ENCODE measurements at places on chromosomes 4 and X.

DNA sequence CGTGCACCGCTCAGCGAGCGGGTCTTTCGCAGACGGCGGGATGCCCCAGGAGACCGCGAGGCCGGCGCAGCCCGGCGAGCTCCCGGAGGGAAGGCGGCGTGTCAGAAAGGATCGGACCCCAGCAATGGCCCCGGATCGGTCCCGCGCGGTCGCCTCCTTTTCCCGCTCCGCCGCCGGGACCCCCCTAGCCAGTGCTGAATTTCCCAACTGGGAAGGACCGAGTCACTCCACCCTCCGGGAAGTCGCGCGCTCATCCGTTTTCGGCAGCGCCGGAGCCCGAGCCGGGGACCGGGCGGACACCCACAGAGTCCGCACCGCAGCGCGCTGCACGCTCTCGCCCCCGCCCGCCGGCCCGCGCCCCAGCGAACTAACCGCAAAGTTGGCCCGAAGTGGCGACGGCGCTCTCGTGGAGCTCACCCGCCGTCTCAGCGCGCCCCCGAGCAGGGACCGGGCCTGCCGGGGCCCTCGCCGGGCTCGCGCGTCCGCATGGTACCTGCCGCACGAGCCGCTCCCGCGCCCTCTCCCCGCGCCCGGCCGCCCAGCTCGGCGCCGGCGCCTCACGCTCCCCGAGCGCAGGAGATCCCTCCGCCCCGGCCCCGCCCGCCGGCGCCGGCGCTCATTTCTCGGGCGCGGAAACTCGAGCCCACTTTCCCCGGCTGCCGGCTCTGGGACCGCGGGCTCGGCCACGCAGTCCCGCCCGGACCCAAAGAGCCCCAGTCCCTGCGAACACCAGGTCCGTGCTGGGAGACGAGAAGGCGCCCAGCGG, at the start of gene FAT1:
TSS of gene FAT1 (minus strand) at position 565 of the 766 bp plus-strand sequence. CDS start 14,029 bp downstream, outside the sequence.
- DNase-seq, result no peak

- no peak for DNase-seq
Measured at GRCh38 chrX:130831347-130831722, 71.7 kb downstream of the ENOX2 start.

- DNase-seq, result no peak
Measured at GRCh38 chr4:148141501-148141900, 300.7 kb downstream of the NR3C2 start.

GRCh38 chr4:96887857-96888256, 1048.0 kb downstream of the PDHA2 start:
- no peak for DNase-seq

DNA sequence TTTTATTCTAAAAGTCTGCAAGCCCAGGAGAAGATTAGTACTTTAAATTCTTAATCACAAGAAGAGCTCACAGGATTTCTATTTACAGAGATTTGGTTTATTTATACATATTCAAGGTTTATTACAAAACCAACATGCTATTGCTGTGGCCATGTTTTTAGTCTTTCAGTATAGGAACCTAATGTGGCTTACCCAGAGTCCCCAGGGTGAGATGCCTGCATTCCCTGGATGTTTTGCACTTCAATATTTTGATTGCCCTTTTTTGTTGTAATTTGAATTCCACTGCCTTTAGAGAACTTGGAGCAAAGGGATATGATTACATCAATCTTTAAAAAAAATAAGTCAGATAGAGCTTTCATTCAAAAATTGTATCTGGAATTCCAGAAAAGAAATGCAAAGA, 146.0 kb upstream of the FRMPD4 start:
- no peak for DNase-seq

GRCh38 chr4:10188400-10189004, 71.9 kb upstream of the WDR1 start:
- DNase-seq, result no peak

GRCh38 chr4:149884046-149884445, 68.4 kb upstream of the IQCM start:
- DNase-seq, result no peak

DNA sequence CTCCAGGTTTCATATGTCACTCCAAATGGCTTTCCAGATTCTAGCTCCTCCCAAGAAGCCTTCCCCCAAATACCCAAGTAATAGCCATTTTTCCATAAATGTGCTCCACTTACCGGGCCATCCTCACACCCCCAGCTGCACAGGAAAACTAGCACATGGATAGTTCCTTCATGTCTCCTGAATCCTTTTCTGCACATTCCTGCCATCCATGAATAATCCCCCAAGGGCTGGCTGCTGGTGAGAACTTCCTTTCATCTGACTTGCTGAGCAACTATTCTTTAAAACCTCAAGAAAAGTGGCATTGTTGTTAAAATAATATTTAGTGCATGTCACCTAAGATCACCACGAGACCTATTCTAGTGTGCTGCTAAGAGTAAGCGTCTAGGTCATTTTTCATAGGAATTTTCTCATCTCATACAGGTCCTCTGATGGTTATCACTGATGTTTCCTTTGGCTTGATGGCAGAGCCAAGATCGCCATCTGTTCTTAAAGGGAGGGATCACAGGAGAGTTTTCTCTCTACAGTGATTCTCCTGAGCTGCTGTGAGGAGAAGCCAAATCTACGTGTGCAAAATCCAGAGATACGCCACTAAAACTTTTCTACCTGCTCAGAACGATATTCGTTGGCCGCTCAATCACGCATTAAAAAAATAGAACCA, 71.3 kb downstream of the MAP3K15 start:
- DNase-seq, result no peak

GRCh38 chr4:148159793-148160192, 282.4 kb downstream of the NR3C2 start:
- no peak for DNase-seq

- DNase-seq, result no peak
Measured at GRCh38 chr4:102355748-102356147, 10.5 kb upstream of the SLC39A8 start.

DNA sequence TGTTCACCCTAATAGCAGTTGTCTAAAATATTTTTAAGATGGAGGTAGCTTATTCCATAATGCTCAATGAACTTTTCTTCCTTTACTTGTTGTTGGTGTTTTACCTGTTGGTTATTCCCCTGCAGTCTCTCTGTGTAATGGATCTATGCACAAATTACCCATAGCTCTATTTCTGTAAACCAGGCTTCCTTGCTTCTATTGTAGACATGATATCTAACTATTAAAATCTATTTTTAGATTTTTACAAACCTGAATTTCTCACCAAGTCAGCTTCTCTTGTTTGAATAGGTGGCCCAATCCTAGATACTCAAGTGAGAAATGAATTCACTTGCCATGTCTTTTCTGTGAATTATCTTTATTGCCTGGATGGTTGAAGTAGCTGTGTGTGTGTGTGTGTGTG, 24.8 kb downstream of the BMP2K start:
- DNase-seq, result no peak

- DNase-seq, result no peak
Measured at GRCh38 chr4:39020130-39020529, 12.1 kb downstream of the TMEM156 start.

DNA sequence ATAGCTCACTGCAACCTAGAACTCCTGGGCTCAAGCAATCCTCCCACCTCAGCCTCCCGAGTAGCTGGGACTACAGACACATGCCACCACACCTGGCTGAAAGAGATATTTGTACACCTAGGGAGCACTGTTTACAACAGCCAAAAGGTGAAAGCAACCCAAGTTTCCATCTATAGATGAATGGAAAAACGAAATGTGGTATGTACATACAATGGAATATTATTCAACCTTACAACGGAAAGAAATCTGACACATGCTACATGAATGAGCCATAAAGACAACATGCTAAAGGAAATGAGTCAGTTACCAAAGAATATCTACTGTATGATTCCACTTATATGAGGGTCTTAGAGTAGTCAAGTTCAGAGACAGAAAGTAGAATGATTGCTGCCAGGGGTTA, 52.2 kb downstream of the ABCG2 start:
- no peak for DNase-seq

GRCh38 chrX:47384502-47384901, 14.1 kb downstream of the ZNF157 start:
- DNase-seq, result peak; percentile 30

- peak; percentile 33 for DNase-seq
Measured at GRCh38 chr4:173318648-173319211, 15.4 kb downstream of the HMGB2 start.

DNA sequence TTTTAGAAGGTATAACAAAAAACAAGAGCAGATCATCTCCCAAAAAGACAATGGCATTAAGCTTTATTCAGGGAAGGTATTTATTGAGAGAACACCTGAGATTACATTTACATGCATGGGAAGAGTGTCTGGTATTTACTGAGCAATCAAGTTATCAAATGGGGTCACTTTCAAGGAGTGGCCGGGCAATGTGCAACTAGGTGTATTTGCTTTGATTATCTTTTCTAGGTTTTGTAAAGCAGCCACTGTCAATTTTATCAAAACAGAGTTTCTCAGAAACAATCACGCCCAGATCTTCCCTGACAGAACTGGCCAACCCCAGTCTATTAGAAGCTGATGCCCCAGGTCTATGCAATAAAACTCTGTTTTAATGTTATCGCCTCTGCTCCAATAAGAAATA, 169.5 kb downstream of the GLRA2 start:
- no peak for DNase-seq

- no peak for DNase-seq
Measured at GRCh38 chrX:15930585-15930984, 76.0 kb upstream of the AP1S2 start.

DNA sequence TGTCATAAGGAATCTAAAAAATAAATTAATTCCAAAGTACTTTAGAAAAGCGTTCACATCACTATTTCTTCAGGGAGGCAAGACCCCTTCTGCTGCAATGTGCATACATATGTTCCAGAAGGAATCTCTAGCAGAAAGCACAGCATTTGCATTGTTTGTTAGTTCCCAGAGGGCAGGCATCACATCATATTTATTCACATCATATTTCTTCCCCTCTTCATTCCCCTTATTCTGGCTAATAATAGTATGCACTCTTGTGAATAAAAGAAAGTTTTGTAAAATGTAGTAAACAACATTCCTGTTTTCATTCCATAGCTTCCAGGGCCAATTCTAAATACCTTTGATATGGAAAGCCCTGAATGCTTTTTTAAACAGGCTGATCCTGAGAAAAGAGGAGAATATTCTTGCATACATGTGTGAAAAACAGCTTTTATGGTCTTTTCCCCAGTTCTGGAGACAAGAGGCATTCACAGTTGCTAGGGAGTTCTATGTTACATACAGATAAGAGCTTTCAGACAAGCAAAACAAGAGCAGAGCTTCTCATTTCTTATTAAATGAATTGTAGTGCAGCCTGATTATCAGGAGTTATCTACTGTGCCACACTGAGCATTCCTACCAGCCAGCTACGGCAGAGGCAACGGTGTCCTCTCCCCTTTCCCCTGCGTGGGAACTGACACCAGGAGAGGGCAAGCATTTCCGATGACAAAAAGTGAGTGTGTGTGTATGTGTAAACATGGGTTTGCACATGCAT, 15.2 kb downstream of the GATB start:
- DNase-seq, result no peak

DNA sequence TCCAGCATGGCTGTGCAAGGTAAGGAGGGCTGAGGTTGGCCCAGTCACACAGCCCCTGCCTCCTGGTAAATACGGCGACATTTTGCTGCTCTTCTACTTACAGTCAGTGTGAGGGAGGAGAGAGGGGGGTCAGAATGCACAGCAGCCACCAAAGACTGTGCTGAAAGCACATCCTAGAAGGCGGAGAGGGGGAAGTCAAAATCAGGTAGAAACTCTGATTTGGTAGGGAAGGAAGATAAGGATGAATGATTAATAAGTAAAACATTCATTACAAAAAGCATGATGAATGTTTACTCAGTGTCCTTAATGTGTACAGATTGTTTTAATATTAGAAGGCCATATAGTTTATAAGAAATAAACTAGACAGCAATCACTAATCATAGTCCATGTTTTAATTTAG, 57.5 kb downstream of the ADD1 start:
- no peak for DNase-seq

DNA sequence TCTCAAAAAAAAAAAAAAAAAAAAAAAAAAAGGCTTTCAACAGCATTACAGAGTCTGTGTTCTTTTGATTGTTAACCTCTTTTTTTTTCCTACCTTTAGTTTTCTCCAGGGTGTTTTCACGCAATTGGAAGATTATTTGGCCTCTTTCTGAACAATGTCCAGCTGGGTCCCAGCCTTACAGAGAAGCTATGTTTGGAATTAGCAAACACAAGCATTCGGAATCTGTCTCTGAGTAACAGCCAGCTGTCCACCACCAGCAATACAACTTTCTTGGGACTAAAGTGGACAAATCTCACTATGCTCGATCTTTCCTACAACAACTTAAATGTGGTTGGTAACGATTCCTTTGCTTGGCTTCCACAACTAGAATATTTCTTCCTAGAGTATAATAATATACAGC, 13.3 kb downstream of the TLR3 start:
- DNase-seq, result no peak

DNA sequence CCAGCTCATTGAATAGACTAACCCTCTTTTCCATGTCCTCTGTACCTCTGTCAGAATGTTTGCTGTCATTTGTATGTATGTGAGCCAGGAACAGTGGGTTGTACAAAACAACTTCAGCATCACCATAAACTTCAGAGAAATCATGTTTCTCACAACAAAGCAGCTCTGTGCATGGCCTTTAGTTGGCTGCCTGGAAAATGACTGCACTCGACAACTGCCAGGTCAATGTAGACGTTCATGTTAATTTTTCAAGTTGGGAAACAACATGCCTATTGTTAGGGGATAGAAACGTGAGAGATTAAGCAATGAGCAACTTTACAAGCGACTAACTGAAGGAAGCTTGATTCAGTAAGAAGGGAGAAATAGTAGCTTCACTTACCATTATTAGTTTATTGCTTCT, 17.9 kb upstream of the CXCL11 start:
- no peak for DNase-seq

- DNase-seq, result no peak
Measured at GRCh38 chr4:518569-519083, 19.6 kb downstream of the PIGG start.

DNA sequence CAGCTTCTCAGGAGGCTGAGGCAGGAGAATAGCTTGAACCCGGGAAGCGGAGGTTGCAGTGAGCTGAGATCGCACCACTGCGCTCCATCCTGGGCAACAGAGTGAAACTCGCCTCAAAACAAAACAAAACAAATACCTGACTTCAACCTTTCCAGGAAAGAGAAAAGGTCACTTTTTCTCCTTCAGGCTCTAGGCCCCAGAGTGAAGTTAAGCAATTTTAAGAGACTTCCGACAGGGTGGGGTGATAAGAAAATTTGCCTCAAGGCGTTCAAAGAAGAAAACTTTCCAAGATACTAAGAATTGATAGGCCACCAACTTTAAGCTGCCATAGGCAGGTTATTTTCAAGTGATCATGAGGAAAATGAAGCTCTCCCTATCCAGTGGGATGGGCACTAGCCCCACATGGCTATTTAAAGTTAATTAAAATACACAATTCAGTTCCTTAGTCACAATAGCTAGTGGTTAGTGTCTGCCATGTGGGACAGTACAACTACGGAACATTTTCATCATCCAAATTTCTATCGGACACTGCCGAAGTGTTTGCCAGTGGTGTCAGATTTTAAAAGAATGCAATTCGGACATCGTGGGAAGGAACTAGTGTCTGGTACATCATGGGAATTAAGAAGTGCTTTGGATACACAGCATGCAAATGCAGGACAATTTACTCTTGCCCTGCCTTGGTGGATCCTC, 33.0 kb downstream of the SMS start:
- DNase-seq, result no peak

- DNase-seq, result no peak
Measured at GRCh38 chr4:138103597-138104283, 138.4 kb downstream of the SLC7A11 start.

GRCh38 chr4:2950221-2950989, 12.8 kb downstream of the NOP14 start:
- no peak for DNase-seq
